ENCODE measurements at places on chromosomes 6 and 20.

GRCh38 chr6:119871520-119871919 is 522.0 kb upstream of the MAN1A1 start:
- no peak for DNase-seq

GRCh38 chr20:43583982-43584432 is 6.7 kb upstream of the IFT52 start:
- DNase-seq = no peak

- no peak for DNase-seq
These were observed 111.0 kb downstream of the TBXT start for GRCh38 chr6:166056637-166057036.

DNA sequence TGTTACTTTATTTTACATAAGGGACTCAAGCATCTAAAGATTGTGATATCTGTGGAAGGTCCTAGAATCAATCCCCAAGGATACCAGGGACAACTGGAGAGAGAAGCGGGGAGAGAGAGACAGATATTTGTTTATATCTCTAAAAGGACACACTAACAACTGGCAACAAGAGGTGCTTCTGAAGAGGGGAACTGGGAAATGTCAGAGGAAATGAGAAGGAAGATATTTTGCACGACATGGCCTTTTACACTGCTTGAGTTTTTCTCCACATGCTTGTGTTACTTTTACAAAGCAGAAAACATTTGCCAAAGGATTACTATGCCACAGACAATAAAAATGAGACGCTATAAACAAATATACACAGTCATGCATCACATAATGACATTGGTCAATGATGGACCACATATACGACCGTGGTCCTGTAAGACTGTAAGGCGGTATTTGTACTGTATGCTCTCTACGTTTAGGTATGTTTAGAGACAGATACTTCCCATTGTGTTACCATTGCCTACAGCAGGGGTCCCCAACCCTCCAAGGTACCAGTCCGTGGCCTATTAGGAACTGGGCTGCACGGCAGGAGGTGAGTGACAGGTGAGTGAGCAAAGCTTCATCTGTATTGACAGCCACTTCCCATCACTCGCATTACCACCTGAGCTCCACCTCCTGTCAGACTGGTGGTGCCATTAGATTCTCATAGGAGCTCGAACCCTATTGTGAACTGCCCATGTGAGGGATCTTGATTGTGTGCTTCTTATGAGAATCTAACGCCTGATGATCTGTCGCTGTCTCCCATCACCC is 64.6 kb upstream of the PTPN1 start:
- no peak for DNase-seq

- DNase-seq = peak; percentile 16
These were observed 13.6 kb downstream of the TRAPPC3L start for GRCh38 chr6:116531675-116532570.

DNA sequence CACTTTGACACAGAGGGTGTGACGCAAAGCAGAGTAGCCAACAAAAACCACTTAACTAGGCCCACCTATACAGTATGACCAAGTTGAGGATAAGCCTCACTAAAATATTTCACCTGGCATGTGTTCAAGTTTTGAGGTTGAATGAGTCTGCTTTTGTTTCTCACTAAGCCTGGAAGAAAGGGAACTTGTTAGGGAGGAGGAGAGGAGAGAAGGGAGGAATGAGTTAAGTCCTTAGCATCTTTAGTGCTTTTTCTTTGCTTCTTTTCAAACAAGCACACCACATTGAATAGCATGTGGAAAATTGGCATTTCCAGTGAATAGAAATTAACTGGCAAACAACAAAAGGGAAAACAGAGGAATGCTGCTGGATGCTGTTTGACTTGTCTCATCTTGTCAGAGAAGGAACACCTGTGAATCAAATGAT is 461.9 kb downstream of the GJA1 start:
- no peak for DNase-seq

- DNase-seq = no peak
These were observed 132.1 kb downstream of the HUS1B start for GRCh38 chr6:524803-525202.

GRCh38 chr6:93418408-93419303 is 703 bp downstream of the EPHA7 start:
- no peak for DNase-seq

DNA sequence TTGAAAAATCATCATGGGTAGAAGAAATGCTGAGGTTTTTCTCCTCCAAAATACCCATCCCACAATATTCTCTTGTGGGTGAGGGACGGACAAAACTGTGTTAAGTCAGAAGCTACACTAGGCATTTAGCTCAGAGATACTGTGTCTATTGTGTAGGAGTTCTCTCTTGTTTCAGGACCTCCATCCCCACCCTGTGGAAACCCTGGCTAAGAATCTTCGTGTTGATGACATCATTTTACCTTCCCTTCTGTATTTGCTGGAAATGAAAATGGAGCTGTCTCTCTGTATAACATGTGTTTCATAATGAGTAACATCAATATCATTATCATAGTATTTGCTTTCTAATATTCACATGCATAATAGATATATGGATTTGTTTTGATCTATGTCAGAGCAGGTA is 1193.0 kb upstream of the CITED2 start:
- no peak for DNase-seq

- DNase-seq = no peak
These were observed 94.2 kb downstream of the OLIG3 start for GRCh38 chr6:137399881-137400443.

GRCh38 chr6:107965746-107966145 is 7.7 kb upstream of the SEC63 start:
- no peak for DNase-seq

GRCh38 chr20:3696200-3696599 is 14.4 kb upstream of the ADAM33 start:
- DNase-seq = no peak

- DNase-seq = no peak
These were observed 558.2 kb upstream of the JAG1 start for GRCh38 chr20:11231742-11232648.

DNA sequence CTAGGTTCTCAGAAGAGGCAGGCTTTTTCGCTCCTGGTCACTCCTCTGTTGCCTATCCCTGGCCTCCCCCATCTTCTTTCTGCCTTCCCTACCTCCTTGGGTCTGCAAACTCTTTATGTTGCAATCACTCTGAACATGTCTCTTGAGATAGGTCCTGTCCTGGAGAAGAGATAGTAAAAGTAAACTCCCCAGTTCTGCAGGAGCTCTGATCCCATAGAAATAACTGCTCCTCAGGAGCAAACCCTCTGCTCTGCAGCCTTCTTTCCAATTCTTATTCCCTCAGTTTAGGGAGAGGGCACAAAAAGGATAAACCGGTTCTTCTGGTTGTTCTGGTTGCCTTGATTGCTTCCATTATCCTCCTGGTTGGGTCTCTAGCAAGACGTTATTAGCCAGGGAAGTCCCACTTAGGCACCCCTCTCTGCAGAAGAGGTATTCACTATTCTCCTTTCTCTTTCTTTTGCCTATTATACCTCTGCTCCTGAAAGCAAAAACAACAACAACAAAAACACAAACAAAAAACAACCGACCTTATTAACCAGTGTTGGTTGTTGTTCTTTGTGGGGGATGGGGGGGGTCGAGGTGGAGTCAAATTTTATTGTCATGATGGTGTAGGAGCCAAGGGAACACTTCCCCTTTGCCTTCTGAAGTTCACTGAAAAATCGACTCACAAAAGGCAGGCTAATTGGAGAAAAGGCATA is 973 bp downstream of the TRIM38 start:
- DNase-seq = no peak

DNA sequence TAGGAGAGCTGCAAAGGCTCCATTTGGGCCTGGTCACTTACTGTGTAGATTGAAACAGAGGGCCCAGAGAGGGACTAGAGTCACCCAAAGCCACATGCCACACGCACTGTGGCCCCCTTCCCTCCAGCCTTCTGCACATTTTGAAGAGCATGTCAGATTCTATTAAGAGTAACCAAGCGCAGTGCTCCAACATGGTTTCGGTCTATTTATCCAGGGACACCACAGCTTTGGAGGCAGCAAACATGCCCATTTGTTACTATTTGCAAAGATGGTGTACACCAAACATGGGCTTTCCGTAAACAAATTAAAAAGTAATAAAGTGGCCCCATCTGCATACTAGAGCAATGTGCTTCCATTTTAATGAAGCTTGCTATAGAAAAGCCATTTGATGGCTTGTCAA is 43.7 kb upstream of the CCDC167 start:
- no peak for DNase-seq

DNA sequence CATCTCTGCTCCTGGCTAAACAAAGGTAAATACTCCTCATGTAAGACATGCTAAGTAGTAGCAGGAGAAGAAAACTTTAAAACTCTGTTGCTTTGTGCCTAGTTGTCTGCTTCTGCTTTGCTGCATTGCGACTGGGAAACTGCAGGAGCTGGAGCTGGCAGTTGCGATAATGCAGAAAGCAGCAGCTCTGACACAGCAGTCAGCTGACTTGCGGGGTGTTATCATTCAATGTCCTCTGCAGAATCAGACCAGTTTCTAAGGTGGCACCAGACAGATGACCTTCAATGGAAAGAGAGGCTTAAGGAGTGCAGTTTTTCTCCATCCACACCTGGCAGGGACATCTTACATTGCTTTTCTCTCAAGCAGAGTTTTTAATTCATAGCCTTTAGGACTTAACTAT is 69.9 kb upstream of the SOX4 start:
- DNase-seq = no peak

DNA sequence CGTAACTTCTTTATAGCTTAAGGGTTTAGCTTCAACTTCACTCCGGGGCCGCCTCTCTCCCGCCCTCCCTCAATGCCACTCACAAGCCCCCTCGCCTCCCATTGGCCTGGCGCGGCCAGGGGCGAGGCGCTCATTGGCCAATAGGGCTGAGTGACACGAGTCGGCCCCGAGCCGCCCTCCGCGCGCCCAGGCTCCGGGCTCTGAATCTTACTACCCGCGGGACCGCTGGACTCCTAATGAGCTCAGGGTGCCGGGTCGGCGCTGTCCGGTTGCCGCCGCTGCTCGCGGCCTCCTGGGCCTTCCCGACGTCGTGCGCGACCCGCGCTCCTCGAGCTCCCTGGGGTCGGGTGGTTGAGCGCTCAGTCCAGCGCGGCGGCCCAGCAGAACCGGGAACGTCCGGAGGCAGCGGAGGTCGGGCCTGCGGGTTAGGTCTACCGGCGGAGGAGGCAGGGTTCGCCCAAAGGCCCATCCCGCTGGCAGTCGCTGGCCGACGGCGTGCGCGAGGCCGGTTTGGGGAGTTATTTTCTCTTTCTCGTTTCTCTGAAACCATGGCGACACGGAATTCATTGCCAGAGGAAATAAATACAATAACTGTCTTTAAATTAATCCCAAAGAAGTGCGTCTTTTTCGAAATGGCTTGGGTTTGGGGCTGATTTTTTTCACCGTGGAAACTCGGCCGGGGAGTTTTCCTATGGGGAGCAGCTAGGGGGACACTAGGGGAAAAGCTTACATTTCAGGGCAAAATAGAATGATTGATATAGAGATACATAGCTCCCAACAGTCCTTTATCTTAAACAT is at the start of gene SIM1:
Gene SIM1, minus strand, starts transcription at position 19 of the 798 bp plus-strand sequence. CDS start 1,453 bp downstream, outside the sequence.
- no peak for DNase-seq

GRCh38 chr6:31378062-31378720 is 21.2 kb upstream of the HLA-B start:
- DNase-seq = no peak

DNA sequence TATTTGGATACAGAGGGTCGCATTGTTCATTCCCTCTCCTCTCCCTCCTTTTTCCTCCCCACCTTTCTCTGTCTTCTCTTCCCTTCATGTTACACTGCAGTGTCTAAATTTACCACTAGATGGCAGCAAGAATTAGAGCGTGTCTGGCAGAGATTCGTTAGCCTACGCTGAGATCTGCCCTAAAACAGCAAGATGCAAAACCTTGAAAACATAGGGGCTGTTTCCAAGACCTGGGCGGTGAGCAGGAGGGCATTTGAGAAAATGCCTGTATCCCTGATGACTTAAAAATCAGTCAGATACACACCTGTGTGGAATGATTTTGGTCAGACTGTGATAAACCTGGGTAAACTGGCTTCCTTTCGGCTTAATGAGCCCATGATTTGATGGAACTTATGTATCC is 101.5 kb upstream of the ISM1 start:
- DNase-seq = peak; percentile 4

GRCh38 chr6:101588343-101588742 is 194.8 kb downstream of the GRIK2 start:
- no peak for DNase-seq

DNA sequence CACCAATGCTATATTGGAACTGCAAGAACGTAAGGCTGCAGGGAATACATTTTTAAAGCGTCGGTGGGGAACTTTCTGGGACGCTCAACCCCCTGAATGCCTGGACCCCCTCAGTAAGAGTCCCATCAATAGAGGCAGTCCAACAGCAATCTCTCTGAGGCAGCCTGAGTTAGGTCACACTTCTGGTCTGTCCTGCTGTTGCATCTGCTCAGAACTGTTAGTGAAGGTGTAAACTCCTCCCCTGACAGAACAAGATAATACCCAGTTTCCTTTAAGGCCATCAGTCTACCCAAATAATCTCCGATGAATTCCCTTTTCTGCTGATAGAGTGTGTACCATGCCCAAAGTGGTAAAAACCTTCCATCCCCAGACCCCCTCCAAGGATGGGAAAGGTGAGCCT is 1.1 kb upstream of the RNGTT start:
- DNase-seq = no peak

- no peak for DNase-seq
These were observed 88.5 kb downstream of the PRKN start for GRCh38 chr6:162638931-162639574.

GRCh38 chr6:168631564-168631963 is 190.6 kb downstream of the SMOC2 start:
- no peak for DNase-seq

- DNase-seq = no peak
These were observed 507 bp upstream of the VGLL2 start for GRCh38 chr6:117264692-117265409.

GRCh38 chr6:96795481-96795880 is 41.8 kb downstream of the GPR63 start:
- DNase-seq = no peak

- no peak for DNase-seq
These were observed 30.5 kb upstream of the RHAG start for GRCh38 chr6:49666930-49667757.

DNA sequence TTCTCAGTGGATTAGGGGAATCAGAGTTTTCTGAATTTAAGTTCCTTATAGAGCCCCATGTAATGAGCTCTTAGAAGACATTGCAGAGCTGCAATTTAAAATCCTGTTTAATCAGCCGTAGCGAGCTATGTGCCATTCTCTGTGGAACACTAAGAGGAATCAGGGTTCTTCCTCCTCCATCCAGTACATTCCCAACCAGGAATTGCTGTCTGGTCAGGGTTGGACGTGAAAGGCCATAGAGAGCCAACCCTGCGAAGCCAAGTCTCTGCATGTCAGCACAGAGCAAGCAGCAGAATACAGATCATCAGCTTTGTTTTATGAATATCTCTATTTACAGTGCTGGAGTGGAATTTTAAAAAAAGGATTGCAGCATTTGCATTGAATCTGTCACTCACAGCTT is 366.0 kb downstream of the LAMA2 start:
- DNase-seq = no peak

- no peak for DNase-seq
These were observed 494.3 kb downstream of the EPM2A start for GRCh38 chr6:145241039-145241438.

DNA sequence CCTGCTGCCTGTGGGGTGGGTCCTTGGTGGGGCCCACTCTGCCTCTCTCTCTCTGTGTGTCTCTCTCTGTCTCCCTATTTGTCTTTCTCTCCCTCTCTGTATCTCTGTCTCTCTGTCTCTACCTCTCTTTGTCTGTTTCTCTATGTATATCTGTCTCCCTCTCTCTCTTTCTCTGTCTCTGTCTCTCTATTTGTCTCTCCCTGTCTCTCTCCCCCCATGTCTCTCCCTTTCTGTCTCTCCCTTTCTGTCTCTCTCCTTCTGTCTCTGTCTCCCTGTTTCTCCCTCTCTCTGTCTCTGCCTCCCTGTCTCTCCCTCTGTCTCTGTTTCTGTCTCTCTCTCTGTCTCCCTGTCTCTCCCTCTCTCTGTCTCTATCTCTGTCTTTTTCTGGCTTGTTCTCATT is 353.2 kb downstream of the CDH4 start:
- no peak for DNase-seq

Data from activated T-helper 1 cell treated with Interleukin-2 at 50 U/mL for 16 hours (primary cell).